ENCODE measurements at places on chromosomes 3 and 15.

DNA sequence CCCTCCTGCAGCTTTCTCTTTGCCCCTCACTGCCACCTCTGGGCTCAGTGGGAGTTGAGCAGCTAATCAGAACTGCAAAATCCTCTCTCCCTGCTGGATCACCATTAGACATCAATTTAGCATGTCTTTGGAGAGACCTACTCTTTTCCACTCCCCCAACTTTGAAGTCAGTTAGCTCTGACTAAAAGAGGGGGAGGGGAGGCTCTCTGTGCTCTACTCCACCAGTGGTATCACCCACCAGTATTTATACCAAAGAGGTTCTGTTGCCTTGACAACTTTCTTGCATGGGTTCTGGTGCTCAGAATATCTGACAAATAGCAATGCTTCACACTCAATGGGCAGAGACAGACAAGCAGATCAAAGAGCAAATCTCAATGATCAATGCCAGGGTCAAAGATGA, 146.2 kb upstream of the ROPN1 start:
- DNase-seq: no peak

- no peak for DNase-seq
Measured at GRCh38 chr3:112000367-112000771, 1.6 kb downstream of the TAGLN3 start.

DNA sequence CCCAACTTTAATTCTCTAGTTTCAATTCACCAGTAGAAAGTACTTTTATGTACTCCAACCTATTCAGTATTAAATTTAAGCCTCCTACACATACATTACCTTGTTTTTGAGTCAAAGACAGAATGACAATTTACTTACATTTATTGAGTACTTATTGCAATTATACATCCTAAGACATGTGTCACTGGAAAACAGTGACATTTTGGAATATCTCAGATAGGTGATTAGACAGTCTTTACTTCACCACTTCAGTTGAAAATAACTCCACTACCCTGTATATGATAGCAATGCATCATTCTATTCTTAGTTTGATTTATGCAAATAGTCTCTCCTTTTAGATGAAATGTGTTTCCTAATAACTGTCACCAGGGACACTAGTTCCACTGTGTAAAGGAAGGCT, 461.5 kb downstream of the TUSC7 start:
- DNase-seq: no peak

DNA sequence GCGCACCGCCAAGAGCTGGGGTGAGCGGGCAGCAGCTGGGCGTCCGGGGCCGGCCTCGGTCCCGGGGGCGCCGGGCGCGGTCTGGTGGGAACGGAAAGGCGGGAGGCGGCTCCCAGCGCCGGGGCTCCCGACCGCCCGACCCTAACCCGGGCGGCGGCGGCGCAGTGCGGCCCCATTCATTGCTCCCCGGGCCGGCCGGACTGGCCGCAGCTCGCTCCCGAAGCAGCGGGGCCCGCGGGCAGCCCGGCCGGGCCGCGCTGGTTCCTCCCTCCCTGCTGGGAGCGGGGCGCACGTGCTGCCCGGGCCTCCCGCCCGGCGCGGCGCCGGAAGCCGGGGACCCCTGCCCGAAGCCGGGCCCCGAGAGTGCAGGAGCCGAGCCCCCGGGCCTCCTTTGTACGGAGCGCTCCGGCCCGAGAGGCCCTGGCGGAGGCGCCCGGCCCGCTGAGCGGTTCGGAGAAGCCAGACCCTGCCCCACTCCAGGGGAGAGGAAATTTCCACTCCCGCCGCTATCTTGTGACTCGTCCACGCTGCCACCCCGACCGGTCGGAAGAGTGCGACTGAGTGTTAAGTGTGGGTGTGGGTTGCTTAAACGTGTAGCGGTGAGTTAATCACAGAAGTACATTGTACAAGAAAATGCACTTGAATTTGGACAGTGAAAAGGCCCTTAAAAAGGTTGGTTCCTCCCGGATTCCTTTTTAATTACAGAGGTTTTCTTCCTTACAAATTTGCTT, 613 bp downstream of the ATP1B3 start:
- peak; percentile 21 for DNase-seq

DNA sequence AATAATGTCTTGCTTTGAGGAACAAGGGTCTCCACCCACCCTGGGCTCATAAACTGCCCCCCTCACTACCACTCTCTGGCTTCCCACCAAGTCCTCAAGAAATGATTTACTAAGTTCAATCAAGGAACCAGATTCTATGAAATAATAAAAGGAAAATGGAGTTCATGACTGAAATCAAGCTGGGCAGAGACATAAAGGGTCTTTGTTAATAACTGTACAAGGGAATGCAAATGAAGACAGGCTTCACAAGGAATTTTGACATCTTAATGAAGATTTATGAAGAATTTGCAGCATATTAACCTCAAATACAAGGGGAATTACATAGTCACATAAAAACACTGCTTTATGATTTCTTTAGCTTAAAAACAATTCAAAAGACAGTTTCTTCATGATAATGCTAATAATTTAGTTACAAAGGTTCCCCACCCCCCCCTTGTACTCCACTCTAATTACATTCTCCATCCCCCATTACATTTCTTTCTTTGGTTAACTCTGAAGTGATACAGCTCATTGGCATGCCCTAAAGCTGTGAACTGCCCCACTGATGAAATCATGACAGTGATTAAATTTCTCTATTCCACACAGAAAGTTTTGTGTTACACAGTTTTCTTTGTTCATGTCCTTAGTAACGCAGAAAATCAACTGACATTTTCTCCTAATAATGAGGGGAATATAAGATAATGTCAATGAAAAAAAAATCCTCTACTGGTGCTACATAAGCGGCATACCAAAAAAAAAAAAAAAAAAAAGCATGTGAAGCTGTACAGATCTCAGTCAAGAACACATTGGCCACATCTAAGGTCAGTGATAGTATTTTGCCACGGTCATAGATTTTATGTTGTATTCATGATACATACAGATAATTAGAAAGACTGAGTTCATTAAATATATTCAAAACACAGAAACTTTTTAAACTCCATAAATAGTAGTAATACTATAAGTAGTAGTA, 54.4 kb downstream of the WWTR1 start:
- DNase-seq: peak; percentile 81

GRCh38 chr15:50880651-50881114, 27.8 kb upstream of the AP4E1 start:
- DNase-seq: peak; percentile 95

GRCh38 chr3:108008106-108008505, 82.7 kb downstream of the CD47 start:
- peak; percentile 34 for DNase-seq

DNA sequence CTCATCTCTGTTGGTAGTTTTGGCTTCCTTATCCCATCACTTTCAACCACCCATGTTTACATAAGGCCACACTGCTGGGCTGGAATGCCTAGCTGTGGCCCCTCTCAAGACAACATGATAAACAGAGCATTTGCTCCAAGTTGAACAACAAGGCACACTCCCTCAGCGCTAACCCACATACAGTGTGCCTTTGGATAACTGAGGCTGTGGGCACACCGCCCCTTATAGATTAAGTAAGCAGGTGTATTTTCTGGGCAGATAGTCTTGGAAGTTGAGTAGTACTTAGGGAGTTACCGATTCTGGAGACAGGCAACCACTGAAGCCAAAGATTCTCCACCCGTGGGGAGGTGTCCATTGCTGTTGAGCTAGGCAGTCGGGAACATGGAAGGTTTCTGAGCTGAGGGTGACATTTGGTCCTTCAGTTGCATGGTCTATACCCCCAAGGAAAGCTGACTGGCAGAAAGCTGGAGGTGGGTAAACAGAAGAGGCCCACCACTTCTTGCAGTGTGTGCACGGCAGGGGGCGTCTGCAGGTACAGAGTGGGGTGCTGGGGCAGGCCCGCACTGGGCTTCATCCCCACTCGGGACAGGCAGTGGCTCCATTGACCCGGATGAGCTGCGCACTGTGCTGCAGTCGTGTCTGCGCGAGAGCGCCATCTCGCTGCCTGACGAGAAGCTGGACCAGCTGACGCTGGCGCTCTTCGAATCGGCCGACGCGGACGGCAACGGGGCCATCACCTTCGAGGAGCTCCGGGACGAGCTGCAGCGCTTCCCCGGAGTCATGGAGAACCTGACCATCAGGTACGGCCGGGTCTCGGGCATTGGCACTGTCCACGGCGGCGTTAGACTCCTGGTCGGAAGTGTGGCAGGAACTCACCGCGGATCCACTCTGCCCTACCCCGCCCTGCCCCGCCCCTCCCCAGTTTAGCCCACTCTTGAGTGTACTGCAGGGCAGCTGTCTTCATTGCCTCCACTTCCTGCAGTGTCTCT, 16.8 kb downstream of the NOX5 start:
- DNase-seq: peak; percentile 18

- DNase-seq: no peak
Measured at GRCh38 chr15:26157081-26157480, 294.0 kb upstream of the ATP10A start.

- no peak for DNase-seq
Measured at GRCh38 chr3:8765528-8765927, 3.9 kb downstream of the OXTR start.

DNA sequence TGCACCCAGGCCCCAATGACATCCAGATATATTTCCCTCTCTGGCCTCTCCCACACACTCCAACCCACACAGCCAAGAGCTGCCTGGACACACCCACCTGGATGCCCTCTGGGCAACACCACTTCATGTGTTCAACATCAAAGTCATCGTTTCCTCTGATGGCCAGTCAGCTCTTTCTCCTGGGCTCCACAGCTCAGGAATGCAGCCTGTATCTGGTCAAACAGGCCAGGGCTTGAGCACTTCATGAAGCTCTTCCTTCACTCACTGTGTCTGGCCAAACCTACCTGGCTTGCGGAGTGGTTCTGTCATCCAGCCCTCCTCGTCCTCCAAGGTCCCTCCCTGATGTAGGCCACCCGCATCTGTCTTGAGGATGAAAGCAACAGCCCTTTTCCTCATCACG, 35.8 kb upstream of the SLC6A11 start:
- no peak for DNase-seq
